ENCODE measurements at places on chromosomes 5 and 9.

- DNase-seq = no peak
Measured at GRCh38 chr5:64646169-64646568, 44.1 kb upstream of the SHISAL2B start.

GRCh38 chr5:137573376-137573775 lies 74.2 kb upstream of the SPOCK1 start:
- DNase-seq = no peak

DNA sequence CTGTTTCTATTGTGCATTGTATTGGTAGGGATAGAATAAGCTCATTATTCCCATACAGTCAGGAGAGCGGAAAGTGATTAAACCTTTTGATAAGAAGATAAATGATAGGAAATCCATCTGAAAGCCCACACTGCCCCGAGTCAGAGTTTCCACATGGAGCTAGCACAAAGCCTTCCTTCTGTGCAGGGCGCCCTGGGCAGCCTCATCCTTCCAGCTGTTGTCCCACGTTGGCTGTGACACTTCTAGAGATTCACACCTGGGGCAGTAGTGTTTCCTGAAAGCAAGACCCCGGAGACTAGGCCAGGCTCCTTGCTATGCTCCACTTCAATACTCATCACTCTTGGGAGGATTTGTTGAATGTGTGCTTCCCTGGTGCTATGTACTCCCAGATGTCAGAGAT lies 172.4 kb downstream of the SEMA6A start:
- no peak for DNase-seq

- no peak for DNase-seq
Measured at GRCh38 chr9:132350861-132351315, 3.9 kb downstream of the SETX start.

GRCh38 chr5:68751661-68752060 lies 342.2 kb upstream of the SLC30A5 start:
- no peak for DNase-seq

GRCh38 chr9:29439961-29440360 lies 1866.7 kb upstream of the C9orf72 start:
- no peak for DNase-seq

- DNase-seq = no peak
Measured at GRCh38 chr9:89182369-89182768, 3.8 kb upstream of the SHC3 start.

DNA sequence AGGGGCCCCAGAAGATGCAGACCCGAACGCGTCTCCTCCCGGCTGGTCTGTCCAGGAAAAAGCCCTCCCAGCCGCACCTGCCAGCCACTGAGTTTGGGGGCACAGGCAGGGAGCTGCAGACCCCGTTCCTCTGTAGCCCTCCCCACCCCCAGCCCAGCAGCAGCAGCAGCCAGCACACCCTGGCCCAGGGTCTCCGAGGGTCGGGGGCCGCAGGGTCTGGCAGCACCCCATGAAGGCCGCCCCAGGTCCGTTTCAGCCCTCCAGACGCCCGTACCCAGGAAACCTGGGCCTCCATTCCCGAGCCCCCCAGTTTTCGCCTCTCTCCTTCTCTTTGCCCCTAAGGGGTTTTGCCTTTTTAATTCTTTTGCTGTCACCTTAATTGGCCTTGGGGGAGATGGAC lies 19.7 kb downstream of the EXD3 start:
- DNase-seq = no peak

DNA sequence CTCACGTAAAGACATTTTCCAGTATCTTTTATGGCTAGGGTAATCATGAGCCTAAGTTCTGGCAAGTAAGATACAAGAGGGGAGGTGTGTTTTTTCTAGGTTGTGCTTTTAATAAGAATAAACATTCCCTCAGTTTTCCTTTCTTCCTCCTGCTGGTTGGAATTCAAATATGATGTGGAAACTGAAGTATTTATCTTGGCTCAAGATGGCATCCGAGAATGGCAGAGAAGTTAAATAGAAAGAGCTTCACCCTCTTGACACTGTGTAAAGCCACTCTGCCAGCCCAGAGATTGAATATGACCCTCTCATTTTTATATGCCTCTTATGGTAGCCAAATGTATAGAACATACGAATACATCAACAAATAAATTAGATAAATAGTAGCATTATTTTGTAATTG lies 438.4 kb downstream of the ISL1 start:
- DNase-seq = no peak
